Suppressor macrophage treated with lipopolysaccharide for 4 hours (primary cell): ENCODE measurements at places on chromosomes 7 and 10.

GRCh38 chr10:18350340-18350739 lies 210.1 kb downstream of the CACNB2 start:
- DNase-seq = no peak

- peak; percentile 12 for DNase-seq
Observed at GRCh38 chr7:17709599-17709998, 230.7 kb downstream of the SNX13 start.

GRCh38 chr7:85774986-85775385 lies 588.1 kb upstream of the SEMA3D start:
- no peak for DNase-seq

DNA sequence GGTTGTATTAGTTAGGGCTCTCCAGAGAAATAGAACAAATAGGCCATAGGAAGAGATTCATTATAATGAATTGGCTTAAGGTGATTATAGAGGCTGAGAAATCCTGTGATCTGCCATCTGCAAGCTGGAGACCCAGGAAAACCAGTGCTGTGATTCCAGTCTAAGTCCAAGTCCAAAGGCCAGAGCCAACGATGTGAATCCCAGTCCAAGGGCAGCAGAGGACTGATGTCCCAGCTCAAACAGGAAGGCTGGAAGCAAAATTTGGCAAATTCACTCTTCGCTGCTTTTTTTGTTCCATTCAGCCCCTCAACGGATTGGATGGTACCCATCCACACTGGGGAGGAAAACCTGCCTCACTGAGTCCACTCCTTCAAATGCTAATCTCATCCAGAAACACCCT lies 68.0 kb downstream of the JCAD start:
- DNase-seq = no peak

DNA sequence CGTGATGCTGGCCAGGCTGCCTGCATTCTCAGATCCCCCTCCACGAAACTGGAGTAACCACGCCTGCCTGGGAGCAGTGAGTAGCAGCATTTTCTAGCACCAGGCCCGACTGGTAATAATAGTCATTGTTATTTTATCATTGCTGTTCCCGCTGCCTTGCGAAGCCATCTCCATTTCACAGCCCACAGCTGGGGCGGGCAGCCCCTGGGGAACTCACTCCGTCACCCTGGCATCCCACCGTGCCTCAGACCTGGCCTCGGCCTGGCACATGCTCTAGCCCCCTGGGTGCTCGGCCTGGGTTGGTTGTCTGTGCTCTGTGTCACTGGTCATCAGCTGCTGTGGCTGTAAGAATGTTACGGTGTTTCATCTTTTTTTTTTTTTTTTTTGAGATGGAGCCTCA lies 57.7 kb upstream of the SH2B2 start:
- DNase-seq = no peak

DNA sequence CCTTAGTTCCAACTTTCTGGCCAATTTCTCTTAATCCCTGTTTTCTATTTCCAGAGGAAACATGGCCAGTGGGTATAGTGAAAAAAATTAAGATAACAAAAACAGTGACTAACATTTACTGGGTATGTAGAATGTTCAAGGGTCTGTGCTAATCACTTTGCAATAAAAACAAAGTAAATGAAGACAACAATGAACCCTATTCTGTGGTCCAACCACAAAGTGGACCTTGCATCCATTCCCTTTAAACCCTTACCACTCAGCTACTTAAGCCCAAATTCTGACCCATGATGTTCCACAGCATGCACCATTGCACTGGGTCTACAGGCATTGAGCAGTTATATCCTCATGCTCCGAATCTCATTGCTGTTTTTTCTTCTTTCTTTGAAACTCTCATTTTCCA lies 179.9 kb upstream of the PRKCQ start:
- no peak for DNase-seq

DNA sequence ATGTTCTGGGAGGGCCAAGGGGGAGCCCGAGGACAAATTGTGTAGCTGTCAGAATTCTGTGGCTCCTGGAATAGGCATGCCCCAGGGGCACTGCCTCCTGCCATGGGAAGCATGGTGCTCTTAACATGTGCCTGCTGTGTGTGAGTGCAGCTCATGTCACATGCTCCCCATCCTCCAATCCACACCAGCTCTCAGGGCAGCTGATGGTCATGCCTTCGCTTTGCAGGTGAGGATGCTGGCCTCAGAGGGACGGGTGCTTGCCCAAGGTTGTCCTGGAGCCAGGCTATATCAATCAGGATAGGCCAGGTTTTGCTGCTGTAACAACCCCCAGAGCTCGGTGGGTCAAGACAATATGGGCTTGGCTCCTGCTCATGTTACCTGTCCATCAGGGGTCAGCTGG lies 303.4 kb downstream of the RPS24 start:
- DNase-seq = no peak

DNA sequence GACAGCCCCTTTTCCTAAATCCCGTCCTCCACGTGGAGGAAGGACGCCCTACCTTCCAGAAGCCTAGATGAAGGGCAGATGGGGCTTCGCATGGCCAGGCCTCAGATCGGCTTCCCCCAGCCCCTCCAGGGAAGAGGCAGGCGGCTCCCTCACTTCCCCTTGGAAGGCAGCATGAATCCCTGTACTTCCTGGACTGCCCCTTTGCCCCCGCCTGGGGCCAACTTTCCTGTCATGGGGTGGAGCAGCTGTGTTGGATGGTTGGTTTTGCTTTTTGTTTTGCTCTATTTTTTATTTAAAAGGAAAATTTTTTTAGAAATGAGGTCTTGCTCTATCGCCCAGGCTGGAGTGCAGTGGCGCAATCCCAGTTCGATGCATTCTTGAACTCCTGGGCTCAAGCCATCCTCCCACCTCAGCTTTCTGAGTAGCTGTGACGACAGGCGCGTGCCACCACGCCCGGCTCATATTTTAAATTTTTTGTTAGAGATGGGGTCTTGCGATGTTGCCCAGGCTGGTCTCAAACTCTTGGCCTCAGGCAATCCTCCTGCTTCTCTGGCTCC lies 27.2 kb downstream of the GTF2IRD1 start:
- peak; percentile 90 for DNase-seq

- peak; percentile 56 for DNase-seq
Observed at GRCh38 chr7:137772316-137772715, 74.5 kb downstream of the DGKI start.

- no peak for DNase-seq
Observed at GRCh38 chr7:11239316-11239715, 265.6 kb downstream of the PHF14 start.

DNA sequence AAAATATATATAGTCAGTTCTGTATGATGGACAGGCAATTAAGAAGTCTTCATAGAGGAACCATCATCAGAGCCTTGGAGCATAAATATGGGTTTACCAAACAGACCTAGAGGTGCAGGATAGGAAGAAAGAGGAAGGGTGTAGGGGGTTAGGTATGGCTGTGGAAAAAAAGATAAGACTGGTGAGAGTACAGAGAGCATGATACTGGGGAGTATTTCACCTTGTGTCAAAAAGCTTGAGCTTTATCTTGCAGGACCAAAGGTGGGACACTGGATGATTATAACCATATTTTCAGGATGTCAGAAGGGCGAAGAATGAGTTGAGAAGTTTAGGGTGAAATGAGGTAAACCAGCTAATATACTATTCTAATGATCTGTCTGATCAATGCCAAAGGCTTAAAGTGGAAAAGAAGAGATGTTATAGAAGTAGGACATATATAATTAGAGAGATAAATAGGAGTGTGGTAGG lies 54.6 kb downstream of the MRPL32 start:
- DNase-seq = no peak

DNA sequence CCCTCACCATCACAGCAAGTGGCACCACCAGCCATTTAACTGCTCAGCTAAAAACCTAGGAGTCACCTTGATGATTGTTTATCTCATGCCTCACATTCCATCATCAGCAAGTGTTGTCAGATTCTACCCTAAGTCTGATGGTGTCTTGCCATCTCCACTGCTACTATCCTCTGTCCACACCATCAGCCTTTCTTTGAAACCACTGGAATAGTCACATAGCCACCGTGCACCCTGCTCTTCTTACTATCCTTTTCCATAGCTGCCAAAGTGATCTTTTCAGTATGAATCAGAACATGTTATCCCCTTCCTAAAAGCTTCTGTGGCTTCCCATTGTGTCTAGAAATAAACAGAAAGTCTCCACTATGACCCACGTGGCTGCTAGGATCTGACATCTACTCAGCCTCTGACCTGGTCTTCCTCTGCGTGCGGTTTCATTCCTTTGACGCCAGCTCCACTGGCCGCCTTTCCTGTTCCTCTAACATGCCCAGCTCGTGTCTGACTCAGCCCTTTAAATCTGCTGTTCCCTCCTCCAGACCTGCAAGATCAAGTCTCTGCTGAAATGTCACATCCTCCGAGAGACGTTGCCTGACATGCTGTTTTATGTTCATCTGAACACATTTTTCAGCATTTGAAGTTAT lies 16.5 kb upstream of the CHN2 start:
- DNase-seq = peak; percentile 97
